Panc1 (cell line): ENCODE measurements at places on chromosomes 3 and 15. TPM values are rescaled to one million over a fixed set of nuclear protein-coding genes. Genes with fewer than 3 reads are reported as not detected.

DNA sequence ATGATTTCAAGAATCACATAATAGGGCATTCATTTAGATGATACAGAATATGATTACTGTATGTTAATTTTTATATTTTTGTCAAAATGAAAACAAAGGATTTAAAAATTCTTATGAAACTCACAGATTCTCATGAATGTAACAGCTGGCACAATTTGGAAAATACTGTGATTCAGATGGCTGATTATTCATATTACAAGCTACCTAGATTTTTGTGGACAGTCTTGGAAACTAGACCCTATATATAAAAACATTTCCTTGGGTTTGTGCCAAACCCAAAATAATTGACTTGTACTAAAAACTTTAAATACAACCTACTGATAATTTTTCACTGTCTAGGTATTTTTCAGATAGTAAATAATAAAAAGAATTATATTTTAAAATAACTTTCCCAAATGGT lies 26.2 kb downstream of the ZBED2 start:
- H3K27me3 ChIP-seq: no peaks in the 10 kb centered on the region
- H3K36me3 ChIP-seq: no peaks in the 10 kb centered on the region
- no peak overlapping the region for H3K27ac ChIP-seq
- no peak overlapping the region for H3K4me3 ChIP-seq
- DNase-seq: no peak
- H3K4me1 ChIP-seq: no peaks in the 10 kb centered on the region

- H3K27ac ChIP-seq: no peak overlapping the region
- no peaks in the 10 kb centered on the region for H3K27me3 ChIP-seq
- H3K4me1 ChIP-seq: no peaks in the 10 kb centered on the region
- no peaks in the 10 kb centered on the region for H3K36me3 ChIP-seq
- no peak for DNase-seq
- no peak overlapping the region for H3K4me3 ChIP-seq
Observed at GRCh38 chr3:155242342-155242741, 51.1 kb downstream of the STRIT1 start.

Gene ADCY5
- 1.4 TPM for total RNA-seq

DNA sequence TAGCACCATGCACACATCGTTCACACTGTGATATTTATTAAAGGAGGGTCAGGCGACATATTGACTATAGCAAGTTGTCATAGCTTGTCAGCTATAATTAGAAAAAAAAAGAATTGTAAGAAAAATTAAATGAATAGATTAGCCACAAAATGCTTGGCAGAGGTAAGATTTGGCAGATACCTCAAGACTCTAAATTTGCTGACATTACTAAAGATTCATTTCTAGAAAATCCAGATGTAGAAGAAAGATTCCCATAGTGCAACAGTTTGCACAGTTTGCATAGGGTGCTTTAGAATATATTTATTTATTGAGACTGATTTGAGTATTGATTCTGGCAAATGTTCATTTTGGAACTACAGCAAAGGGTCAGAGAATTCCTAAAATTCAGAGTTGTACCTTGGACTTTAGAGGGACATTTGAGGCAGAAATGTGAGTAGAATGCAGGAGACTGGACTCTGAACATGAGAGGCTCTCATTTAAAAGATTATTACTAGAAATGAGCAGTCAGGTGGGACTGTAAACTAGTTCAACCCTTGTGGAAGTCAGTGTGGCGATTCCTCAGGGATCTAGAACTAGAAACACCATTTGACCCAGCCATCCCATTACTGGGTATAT lies 102.0 kb upstream of the BHLHE40 start:
- H3K4me1 ChIP-seq: no peaks in the 10 kb centered on the region
- no peaks in the 10 kb centered on the region for H3K27me3 ChIP-seq
- H3K36me3 ChIP-seq: no peaks in the 10 kb centered on the region
- H3K27ac ChIP-seq: no peak overlapping the region

Gene SKOR1
- total RNA-seq: 0.21 TPM
